ENCODE measurements at places on chromosomes 16 and 17.

GRCh38 chr16:4803401-4803844, 990 bp upstream of the ROGDI start:
- no peak for DNase-seq

DNA sequence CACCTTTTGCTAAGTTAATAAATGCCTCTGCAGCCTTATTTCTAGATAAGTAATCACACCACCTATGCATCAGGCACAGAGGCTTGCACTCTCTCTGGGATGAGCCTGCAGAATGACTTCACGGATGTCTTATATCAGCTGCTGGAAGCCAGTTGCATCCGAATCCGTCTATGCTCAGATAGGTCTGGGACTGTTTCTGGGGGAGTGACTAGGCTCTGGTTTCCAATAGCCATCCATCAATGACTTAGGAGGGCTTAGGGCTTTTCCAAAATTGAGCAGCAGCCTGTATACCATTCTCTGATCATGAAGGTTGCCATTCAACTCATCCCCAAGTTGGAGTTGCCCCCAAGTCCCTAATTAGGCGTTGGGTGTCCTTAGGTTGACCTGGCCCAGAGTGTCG, 113.3 kb upstream of the ERCC4 start:
- no peak for DNase-seq

DNA sequence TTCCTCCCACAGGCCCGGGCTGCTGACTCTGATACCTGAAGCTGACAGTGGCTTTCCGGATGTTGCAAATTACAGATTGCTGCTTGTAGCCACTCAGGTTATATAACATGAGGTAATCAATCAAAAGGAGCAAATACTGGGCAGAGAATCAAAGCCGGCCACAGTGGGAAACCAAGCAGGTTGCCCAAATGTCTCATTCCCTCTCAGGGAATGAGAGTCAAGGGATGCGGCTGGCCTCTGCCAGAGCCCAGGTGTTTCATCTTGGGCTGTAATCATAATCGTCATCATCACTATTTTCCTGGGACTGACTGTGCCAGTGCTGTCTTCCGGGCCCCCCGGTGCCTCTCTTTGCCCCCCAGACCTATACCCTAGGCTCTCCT, 292.4 kb upstream of the FOXF1 start:
- no peak for DNase-seq

DNA sequence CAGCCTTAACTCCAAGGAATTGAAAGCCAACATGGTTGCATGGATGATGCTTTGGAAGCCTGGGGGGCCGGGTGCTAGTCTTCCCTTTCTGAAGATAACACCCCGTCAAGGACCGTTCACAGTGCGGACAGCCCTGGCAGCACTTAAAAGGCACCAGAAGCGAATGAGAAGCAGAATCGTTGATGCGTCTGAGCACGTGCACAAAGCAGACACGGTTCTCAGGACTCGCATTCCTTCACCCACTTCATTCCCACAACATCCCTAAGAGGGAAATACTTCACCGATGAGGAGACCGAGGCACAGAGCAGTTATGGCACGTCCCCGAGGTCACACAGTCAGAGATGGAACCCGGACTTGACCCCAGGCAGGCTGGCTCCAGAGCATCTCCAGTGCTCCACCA, 14.2 kb downstream of the TRPV1 start:
- DNase-seq = no peak

GRCh38 chr17:27575096-27575911, 55.7 kb upstream of the LGALS9 start:
- DNase-seq = no peak

DNA sequence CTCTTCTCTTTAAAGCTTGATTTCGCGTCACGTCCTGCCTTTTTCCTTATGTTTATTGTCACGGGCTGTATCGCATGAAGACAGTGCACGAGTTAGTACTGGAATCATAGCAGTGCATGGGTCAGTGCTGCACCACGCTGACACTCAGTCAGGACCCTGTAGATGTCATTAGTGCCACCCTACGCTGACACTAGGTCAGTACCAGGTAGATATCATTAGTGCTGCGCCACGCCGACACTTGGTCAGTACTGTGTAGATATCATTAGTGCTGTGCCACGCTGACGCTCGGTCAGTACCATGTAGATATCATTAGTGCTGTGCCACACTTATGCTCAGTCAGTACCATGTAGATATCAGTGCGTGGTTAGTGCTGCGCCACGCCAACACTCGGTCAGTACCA, 106.2 kb upstream of the ZNF469 start:
- no peak for DNase-seq

GRCh38 chr16:19808061-19808641, 76.5 kb downstream of the GPRC5B start:
- DNase-seq = no peak

DNA sequence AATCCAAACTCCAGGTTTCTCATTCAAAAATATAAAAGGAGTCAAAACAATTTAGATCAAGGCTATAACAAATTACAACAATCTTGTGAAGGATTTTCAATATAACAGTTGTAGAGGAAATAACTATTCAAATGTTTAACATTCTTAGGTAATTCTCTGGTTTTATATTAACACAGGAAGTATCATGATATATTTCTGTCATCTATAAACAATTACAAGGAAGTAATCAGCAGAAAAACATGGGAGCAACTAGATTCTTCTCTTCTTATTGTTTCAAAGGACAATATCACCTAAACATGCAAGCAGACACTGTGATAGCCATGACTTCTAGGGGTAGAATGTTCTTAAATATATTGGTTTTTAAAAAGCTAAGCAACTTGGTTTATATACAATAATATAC, 49.9 kb downstream of the FBXL20 start:
- no peak for DNase-seq

- DNase-seq = no peak
Measured at GRCh38 chr16:89233678-89234490, 16.4 kb downstream of the ZNF778 start.

- DNase-seq = no peak
Measured at GRCh38 chr17:42783062-42783790, 2.8 kb downstream of the WNK4 start.

GRCh38 chr17:31558748-31559583, 167.5 kb downstream of the RAB11FIP4 start:
- peak; percentile 33 for DNase-seq

GRCh38 chr17:32261936-32262510, 3.6 kb upstream of the RHBDL3 start:
- DNase-seq = no peak

DNA sequence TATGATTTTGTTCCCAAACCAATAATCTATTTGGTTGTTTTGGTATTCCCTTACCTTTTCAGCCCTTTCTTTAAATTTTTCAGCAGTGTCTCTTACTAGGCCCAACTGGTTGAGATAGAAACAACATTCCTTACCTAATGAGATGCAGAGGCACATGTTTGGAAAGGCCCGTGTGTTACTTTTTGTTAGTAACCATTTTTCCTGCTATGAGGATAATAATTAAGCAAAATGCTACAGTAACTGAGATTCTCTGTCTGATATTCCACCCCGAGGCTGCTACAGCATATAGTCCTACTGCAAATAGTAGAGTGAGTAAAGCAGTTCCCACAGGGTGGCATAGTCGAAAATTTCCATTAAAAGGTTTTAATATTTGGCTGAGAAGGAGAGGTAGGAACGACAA, 10.0 kb upstream of the B4GALNT2 start:
- DNase-seq = no peak

GRCh38 chr17:58313815-58314705, 14.5 kb downstream of the TSPOAP1 start:
- DNase-seq = no peak

DNA sequence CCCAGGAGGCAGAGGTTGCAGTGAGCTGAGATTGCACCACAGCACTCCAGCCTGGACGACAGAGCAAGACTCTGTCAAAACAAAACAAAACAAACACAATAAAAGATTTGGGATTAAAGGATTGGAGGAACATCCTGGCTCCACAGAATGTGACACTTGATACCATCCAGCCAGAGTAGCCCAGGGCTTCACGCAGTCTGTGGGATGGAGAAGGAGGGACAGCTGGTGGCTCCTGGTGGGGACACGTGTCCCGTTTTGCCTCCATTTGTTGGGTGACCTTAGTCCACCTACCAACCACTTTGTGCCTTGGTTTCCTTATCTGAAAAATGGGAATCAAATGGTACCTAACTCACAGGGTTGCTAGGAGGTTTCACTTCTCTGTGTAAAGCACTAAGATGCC, 12.4 kb upstream of the CYB561 start:
- DNase-seq = no peak

GRCh38 chr17:15431766-15432165, 35.7 kb downstream of the CDRT4 start:
- DNase-seq = no peak

- DNase-seq = no peak
Measured at GRCh38 chr17:4738136-4739121, 1.2 kb upstream of the ZMYND15 start.

GRCh38 chr17:43966276-43966675, 12.5 kb upstream of the PYY start:
- DNase-seq = no peak

DNA sequence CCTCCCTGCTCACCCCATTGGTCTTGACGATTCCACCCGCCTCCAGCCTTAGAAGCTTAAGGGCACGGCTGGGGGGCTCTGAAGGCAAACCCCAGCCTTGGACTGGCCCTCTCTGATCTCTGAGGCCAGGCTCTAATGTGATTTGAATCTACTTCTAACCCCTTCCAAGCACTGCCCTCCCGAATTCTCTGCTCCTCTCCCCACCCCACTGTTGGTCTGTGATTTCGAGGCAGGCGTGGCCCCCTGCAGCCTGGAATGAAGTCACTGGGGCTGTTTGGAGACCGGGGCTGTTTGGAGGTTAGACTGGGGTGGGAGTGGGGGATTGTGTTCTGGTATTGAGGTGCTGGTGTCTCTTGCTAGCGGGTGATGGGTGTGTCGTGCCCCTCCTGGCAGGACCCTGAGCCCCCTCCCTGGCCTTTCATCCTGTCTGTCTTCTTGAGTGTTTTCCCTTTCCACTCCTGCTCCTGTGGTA, 2.2 kb downstream of the GRB7 start:
- no peak for DNase-seq

GRCh38 chr16:62050793-62051192, 14.6 kb upstream of the CDH8 start:
- no peak for DNase-seq

- no peak for DNase-seq
Measured at GRCh38 chr16:2037647-2038381, 9.8 kb downstream of the NTHL1 start.

- DNase-seq = no peak
Measured at GRCh38 chr17:53316073-53316472, 506.7 kb upstream of the KIF2B start.

GRCh38 chr16:15988268-15989013, 39.0 kb downstream of the ABCC1 start:
- no peak for DNase-seq

DNA sequence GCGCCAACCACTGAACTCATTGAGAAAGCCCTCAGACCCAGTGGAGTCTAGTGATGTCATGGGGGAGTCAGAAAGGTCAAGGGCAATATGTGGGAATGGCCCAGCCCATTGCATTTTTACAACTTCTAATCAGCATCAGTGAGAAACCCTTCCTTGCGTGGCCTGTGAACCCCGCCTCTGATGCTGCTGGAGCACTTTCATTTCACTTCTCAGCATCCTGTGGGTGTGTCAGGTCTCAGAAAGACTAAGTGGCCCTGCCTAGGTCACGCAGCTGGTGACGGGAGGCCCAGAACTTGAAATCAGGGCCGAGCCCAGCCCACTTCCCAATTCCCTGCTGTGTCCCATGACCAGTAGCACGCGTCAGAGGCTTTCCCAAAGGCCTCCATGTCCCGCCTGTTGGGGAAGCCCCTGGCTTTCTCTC, 6.1 kb downstream of the DNAI2 start:
- DNase-seq = peak; percentile 34

DNA sequence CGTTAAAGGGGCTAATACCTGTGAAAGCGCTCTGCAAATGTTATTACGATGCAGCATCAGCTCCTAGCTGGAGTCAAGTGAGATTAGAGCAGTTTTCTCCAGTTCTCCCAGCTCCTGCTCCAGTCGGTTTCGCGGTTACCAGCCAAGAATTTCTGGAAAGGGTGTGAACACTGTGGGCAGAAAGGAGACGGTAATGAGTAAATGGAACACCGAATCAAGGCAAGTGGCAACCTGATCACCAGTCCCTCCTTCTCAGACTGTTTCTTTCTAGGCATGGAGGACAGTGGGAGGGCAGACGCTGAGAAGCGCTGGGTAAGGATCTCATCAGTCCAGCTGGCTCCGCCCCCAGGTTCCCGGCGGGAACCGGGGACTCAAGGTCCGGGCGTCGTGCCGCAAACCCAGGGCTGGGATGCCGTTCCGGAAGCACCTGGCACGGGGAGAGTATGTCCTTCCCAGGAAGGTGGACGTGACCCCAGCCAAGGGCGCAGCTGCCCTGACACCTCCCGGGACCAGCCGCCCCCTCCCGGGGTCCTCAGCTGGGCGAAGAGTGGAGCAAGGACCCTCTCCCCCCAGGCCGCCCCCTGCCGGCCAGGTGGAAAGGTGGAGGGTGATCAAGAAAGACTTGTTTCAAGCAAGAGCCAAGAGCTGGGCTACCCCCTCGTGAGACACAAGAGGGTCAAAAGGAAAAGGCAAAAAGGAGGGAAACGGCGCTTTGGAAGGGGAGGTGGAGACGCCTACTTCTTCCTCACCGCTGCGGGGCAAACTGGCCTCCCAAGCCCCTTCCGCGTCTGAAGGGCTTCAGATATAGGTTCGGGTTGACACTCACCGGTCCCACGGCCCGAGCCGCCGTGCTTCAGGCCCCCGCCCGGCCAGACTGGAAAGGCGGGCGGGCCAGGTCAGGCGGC, 481 bp downstream of the MYO19 start:
- DNase-seq = peak; percentile 16

DNA sequence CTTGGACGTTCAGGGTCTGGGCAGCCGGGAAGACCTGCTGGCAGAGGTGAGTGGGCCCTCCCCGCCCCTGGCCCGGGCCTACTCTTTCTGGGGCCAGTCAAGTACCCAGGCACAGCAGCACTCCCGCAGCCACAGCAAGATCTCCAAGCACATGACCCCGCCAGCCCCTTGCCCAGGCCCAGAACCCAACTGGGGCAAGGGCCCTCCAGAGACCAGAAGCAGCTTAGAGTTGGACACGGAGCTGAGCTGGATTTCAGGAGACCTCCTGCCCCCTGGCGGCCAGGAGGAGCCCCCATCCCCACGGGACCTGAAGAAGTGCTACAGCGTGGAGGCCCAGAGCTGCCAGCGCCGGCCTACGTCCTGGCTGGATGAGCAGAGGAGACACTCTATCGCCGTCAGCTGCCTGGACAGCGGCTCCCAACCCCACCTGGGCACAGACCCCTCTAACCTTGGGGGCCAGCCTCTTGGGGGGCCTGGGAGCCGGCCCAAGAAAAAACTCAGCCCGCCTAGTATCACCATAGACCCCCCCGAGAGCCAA, 8.6 kb upstream of the ABCC3 start:
- peak; percentile 46 for DNase-seq

All from T follicular helper cell (primary cell).